ENCODE measurements at places on chromosomes 5 and 9. TPM values are rescaled to one million over a fixed set of nuclear protein-coding genes. Genes with fewer than 3 reads are reported as not detected.
A peak's percentile ranks its signal among the peaks of the same experiment; 100 is the strongest.

DNA sequence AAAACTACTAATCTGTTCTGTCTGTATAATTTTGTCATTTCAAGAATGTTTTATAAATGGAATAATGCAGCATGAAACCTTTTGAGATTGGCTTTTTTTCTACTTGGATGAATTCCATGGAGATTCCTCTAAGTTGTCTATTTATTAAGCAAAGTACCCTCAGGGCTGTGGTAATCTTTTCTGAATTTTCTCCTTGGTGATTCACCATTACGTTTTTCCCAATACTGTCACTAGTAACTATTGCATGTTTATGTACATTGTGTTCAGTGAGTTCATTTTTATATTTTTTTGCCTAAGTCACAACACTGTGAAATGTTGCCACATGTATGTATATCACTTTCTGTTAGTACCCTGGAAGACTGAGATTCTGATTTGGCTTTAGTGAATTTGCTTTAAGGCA is 177.0 kb upstream of the GRIN3A start:
- DNase-seq, result no peak

DNA sequence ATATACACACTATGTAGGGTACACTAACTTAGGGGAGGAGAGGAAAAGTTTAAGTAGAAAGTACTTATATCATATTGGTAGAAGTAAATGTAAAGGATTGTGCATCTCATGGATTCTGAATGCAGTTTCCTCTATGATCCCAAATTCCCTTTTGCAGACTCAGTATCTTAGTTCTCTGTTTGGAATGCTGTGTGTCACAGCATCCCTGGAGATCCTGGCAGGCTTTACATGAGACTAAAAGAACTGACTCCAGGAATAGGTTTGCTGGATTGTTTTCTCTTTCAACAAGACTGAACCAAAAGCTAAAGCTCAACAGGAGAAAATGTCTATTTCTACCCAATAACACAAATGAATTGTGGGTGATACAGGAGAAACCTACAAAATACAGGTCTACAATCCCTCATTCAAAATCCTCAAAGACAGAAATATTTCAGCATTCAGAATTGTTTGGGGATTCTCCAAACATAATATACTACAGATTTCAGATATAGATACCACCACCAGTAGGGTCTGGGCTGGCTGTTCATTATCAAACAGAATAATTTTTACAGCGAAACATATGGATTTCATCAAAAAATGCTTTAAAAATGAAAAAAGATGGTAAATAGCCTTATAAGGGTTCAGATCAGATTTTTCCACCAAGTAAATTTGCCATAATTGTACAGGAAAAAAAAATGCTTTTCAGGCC is 324.7 kb upstream of the GRAMD2B start:
- no peak for DNase-seq

DNA sequence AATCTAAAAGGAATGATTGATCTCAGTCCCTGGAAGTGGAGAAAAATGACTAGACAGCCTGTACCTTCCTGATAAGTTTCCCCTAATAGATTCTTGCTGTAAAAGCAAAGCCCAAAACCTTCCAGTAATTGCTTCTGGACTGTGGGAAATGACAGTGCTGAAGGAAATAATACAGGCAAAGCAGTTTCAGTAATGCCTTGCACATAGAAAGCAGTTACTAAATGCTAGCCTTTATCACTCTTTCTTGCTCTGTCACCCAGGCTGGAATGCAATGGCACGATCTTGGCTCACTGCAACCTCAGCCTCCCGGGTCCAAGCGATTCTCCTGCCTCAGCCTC is 50.3 kb downstream of the MAP1B start:
- DNase-seq, result no peak

DNA sequence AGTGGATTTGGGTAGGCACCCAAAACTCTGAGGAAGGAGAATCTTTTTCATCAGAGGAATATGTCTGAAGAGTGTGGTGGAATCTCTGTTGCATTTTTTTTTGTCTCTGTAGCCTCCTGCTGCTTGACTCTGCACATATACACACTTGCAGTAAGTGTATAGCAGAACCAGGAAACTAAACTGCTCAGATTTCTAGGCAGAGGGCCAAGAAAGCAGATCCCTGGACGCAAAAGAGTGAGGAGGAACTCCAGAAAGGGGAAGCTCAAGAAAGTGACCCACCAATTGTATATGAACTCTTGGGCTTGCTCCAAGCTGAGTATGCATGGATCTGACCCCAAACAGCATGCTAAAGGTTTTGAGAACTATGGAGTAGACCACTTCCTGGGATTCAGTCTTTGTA is 181.8 kb downstream of the GADD45G start:
- DNase-seq, result no peak

DNA sequence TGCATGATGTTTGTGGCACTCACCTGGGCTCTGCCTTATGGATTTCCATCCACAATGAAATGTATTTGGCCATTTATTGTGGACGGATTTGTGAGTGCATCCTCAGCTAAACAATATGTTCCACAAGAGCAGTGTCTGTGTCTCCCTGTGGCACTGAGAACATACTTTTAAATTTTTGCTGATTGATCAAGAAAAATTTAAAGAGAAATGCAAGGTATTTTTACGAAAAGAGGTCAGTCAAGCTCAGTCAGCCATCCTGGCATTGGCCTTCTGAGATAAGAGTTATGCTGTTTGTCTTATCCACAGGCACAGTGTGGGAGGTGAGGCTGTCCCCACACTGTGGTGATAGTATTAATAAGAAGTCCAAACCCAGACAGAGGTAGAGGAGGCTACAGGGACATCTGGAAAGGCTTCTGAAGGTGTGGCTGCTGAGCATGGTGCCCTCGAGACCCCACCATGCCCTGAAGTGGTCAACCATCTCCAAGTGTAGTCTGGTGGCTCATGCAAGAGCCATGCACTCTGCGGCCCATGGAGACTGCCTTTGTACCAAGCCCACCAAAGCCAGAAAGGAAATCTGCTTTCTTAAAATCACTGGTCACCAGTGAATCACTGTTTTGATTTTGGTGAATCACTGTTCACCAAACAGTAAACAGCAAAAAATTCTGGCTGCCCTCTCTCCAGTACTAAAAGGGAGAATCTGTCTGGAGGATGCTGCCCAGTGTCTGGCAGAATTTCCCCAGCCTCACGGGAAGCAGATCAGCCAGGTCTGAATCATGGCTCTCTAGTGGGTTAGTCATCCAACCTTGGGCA is 28.8 kb downstream of the SPOCK1 start:
- no peak for DNase-seq

GRCh38 chr9:11269036-11269435 is 656.2 kb upstream of the PTPRD start:
- DNase-seq, result no peak

DNA sequence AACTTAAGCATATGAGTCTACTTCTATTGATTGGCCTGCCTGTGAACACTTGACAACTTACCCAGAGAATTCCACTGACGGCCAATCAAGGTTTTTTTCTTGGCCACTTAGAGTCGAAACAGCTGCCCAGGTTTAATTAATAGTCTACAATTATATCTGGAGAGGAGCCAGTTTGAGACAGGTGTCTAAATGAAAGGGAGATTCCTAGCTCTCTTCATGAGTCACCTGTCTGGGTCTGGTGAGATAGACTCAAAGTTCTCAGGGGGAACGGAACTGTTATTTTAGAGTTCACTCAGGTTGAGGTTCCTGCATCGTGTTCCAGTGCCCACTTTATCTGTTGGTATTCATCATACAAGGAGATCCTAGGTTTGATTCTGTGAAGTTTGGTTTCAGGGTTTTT is 111.0 kb downstream of the CD180 start:
- no peak for DNase-seq

Gene ZDHHC11
- 8.1 TPM for total RNA-seq

Gene DPP7
- 188 TPM for total RNA-seq

DNA sequence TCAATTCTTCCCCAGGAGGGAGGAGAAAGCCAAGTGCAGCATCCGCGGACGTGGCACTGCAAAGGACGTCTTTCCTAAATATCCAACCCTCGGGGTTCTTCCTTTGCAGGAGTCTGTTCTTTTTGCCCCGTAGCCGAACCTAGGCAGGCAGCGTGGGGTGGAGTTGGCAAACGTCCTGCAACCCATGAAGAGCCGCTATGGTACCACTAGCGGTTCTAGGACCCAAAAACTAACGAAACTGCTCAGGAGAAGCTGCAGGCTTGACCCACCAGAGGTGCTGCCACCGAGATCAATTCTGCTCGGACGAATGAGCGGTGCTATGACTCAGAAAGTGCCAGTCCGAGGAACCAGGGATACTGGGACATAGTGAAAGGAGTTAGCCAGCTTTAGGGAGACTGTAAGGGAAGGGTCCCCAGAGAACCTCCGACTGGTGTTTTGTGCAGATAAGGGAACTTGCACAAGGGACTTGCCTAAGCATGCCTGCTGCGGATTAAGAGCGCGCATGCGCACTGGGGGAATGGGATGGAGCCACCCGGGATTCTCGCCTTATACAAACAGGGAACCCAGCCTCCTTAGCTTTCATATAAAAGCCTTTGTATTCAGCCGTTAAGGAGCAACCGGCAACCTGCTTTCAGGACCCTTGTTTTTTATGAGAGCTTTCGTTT is 32.7 kb downstream of the ANXA2R start:
- DNase-seq, result peak; percentile 80

All from natural killer cell treated with Interleukin-12 subunit alpha and Interleukin-12 subunit beta and Interleukin-15 and Interleukin-18, amount 100 ng/mL, for 72 hours (primary cell).